ENCODE measurements at places on chromosomes 5 and 9.
A peak's percentile ranks its signal among the peaks of the same experiment; 100 is the strongest.

GRCh38 chr9:133948131-133948530 lies 44.0 kb downstream of the VAV2 start:
- peak; percentile 26 for DNase-seq

GRCh38 chr5:1962619-1963355 lies 80.1 kb upstream of the IRX4 start:
- no peak for DNase-seq

DNA sequence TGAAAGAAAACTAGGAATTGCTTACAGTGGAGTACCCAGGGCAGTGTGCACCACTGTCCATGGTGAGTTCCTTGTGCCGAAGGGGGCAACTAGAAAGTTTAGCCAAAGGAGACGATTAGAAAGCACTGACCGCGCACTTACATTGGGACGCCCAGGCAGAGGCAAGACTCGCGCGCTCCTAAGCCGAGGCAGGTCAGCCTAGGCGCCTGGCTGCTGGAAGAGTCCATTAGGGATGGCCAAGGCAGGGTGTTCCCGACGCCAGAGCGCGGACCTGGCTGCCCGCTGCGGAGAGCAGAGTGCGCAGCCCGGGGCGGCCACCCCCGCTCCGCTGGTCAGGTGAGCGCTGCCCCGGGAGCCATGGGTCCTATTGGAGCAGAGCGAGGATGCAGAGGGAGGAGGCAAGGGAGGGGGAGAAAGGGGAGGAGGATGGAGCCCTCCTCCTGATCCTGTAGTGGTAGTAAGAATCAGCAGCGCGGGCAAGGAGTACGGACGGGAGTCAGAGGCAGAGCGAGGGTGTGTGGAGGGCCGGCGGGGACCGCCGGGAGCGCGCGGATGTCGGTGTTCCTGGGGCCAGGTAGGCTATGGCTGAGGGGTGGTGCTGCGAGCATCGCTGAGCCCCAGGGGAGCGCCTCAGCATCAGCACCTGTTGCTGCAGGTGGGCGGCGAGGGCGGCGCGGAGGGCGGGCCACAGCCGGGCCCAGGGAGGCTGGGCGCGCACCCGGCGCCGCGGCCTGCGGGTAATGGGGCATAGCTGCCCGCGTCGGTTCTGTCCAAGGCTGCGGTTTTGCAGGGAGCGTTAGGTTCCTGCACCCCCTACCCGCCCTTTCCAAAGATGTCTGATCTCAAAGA lies at the start of gene ADGRV1:
ADGRV1 (plus strand) TSS at position 454 of the 849 bp plus-strand sequence; CDS start at position 553, 99 bp downstream.
- DNase-seq = peak; percentile 44

GRCh38 chr9:14238079-14238478 lies 75.9 kb downstream of the NFIB start:
- DNase-seq = no peak

- DNase-seq = no peak
Measured at GRCh38 chr9:89351584-89352300, 33.4 kb downstream of the SECISBP2 start.

GRCh38 chr9:81671880-81672280 lies 17.5 kb downstream of the TLE1 start:
- peak; percentile 87 for DNase-seq

- no peak for DNase-seq
Measured at GRCh38 chr9:13568841-13569601, 289.5 kb upstream of the MPDZ start.

- DNase-seq = peak; percentile 86
Measured at GRCh38 chr5:179679014-179679674, 1.7 kb downstream of the CBY3 start.

GRCh38 chr5:120779674-120780073 lies 315.6 kb downstream of the PRR16 start:
- no peak for DNase-seq

DNA sequence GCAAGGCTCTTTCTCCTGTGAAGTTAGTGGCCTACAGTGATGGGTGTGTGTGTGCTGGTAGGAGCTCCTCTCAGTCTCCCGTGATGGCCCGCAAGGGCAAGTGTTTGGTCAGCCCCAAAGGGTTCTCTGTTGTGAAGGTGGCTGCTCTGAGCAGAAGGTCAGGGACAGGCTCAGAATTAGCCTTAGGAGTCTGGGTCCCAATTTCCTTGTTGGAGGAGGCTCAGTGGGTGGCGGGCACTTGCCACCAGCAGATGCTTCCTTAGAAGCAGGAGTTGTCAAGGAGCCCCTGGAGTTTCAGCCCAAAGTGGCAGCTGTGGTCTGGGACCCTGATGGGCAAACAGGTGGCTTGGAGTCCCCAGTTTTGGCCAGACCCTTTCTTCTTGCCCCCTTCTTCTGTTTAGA lies 154.4 kb downstream of the MACROH2A1 start:
- DNase-seq = no peak

- DNase-seq = no peak
Measured at GRCh38 chr9:20119566-20119965, 330.7 kb upstream of the SLC24A2 start.

- DNase-seq = no peak
Measured at GRCh38 chr9:28264368-28264767, 691.1 kb upstream of the C9orf72 start.

GRCh38 chr5:82861701-82862100 lies 215.5 kb downstream of the TMEM167A start:
- DNase-seq = no peak

DNA sequence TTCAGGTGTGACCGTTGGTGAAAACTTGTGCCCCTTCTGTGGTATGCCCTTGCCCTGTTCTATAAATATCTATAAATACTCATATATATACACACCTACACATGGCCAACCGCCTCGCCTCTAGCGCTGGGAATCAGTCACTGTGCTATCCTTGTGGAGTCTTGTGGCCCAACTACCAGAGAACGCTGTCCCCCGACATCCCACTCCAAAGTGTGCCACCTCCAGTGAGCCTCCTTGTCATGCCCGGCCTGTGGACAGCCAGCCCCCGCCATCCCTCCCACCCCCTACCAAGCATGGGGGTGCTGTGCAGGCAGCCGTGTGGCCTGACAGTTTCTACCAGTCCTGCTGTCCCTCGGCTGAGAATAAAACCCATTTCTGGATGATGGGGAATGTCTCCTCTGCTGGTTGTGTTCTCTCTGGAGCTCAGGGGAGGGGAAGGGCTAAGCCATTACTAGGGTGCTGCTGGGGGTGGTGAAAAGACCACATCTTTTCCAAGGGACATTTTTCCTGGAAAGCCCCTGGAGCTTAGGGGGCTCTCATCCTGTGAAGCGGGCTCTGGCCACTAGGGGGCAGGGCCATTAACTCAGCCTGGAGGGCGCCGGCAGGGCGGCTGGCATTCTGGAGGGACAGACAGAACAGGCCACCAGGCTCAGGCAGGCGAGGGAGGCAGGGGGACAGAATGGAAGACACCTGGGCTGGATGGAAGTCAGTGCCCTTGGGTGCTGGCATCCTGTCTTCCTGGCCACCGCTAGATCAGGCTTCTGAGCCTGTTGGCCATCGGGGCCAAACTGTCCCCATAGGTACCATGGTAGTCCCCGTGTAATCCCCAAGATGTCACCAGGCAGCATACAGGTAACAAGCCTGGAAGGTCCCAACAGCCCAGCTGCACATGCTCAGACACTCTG lies 20.7 kb downstream of the GOLGA2 start:
- DNase-seq = peak; percentile 83

DNA sequence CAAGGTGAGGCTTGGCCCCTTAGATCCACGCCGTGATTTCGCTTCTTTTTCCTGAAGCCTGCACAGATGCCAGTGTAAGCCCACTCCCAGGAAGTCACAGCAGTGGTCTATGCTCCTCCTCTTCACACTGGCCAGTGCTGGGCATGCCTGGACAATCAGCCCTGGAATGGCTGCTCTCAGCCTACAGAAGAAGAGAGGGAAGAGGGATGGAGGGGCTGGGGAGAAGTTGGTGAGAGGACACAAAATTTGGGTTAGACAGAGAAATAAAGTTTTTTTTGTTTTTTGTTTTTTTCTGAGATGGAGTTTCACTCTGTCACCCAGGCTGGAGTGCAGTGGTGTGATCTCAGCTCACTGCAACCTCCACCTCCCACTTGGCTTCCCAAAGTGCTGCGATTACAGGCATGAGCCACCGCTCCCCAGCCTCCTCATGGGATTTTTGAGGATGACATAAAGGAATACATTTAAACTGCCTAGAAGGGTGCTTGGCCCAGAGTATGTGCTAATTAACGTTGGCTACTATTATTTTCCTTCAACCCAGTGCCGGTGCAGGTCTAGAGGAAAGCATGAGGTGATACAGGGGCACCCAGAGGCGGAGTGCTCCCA lies 830 bp downstream of the S100Z start:
- no peak for DNase-seq

GRCh38 chr5:115626445-115626823 lies 598 bp upstream of the TMED7 start:
- DNase-seq = no peak

DNA sequence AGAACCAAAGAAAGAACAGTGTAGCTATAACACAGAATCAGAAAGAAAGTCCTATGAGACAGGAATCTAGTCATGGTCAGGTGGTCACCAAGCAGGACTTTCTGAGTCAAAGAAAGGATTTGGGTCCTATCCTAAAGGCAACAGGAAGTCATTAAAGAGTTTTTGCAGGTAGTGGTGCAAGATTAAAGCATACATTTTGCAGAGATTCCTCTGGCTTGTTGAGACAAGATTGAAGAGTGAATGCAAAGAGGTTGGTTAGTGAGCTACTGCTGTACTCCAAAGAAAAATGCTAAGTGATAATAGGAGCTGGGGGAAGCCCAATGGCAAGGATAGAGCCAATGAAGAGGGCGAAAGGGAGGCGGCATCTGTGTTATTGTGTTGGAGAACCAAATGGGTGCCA lies 300.5 kb upstream of the KIF2A start:
- no peak for DNase-seq

Measured in left ventricle myocardium superior (tissue), 1 donor.